Aortic smooth muscle cell (primary cell): ENCODE measurements at places on chromosomes 2 and 18. TPM values are rescaled to one million over a fixed set of nuclear protein-coding genes. Genes with fewer than 3 reads are reported as not detected.

GKN1 gene
- total RNA-seq, result not detected in 2 replicates

ITPRIPL1 gene
- 0.26 and 0.75 TPM in 2 replicates for total RNA-seq

SPP2 gene
- not detected in 2 replicates for total RNA-seq

GRP gene
- total RNA-seq, result not detected in 2 replicates

UGT1A3 gene
- not detected in 2 replicates for total RNA-seq
